ENCODE measurements at places on chromosomes 2 and 18.

DNA sequence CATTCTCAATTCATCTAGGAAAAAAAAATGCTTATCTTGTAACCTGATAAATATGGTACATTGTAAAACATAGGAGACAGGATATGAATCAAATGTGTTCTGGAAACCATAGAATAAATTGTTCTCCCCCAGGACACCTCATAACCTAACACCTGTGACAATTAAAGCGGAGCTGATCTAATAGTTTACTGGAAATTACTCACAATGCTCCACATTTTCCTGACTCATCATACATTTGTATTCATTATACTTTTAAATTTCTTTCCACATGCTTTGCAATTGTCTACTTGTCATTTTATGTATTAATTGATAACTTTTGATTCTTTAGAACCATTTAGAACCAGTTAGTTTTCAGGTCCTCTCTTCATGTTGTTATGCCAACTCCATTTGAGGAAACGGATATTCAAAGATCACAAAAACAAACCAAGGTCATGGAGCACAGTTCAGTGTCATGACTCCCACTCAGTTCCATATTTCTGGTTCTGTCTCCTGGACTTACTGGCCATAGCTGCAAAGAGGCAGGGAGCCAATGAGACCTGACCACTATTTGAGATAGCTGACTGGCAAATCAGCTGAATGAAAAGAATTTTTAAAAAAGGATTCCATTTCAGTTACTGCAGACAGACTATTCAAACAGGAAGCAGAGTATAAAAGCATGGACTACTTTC is 128.5 kb downstream of the CALCRL start:
- no peak for DNase-seq

GRCh38 chr2:12430407-12431133 is 286.2 kb upstream of the TRIB2 start:
- DNase-seq, result no peak

GRCh38 chr2:227816507-227817294 is 3.1 kb downstream of the CCL20 start:
- no peak for DNase-seq

GRCh38 chr2:140136861-140137260 is 1356.7 kb upstream of the NXPH2 start:
- no peak for DNase-seq

DNA sequence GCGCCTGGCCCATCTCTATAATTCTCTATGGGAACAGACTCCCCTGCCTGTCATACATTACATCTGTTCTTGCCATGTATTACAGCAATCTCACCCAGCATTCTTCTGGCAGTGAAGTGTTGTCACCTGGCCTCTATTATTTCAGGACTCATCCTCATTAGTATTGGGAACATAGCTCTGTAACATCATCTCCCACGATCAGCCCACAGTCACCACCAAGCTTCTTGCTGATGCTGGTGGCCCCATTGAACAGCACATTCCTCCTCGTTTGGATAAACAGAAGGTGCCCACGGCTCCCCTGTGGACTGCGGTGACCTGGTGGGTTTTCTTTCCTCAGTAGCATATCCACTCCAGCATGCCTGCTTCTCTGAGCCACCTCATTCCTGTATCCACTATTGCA is 21.5 kb downstream of the CHCHD5 start:
- no peak for DNase-seq

GRCh38 chr18:27778441-27778840 is 398.5 kb downstream of the CDH2 start:
- DNase-seq, result peak; percentile 2
